ENCODE measurements at places on chromosomes 2 and 18.

DNA sequence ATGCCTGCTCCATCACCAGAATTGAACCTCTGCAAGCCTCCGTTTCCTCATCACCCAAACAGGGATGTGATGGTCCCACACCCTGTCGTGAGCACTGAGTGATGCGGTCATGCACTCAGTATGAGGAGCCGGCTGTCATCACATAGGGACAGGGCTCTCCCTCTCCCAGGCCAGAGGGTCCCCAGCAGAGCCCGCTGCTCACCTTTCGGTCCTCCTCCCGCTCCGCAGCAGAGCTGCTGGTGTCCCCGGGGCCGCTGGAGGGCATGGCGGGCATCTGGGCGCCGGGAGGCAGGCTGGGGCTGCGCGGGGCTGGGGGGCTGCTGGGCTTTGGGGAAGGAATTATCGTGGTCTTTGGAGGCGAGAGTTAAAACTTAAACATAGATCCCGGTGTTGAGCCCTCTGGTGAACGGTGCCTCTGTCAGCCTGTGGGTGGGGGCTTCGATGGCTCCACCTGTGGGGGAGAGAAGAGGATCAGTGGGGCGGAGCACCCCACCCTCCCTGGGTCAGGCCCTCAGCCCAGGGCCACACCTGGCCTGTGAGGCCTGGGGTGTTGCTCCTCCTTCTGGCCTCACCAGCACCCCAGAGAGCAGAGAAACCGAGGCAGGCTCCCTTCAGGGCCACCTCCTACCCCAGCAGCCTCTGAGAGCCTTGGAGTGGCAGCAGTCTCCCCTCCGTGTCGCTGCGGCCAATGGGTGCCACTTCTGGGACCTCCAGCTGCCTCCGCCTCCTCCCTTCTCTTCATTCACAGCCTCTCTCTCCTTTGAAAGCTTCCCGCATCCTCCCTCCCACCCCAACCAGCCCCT, 27.8 kb downstream of the DNMT3A start:
- no peak for DNase-seq

GRCh38 chr2:8159966-8160603, 521.8 kb upstream of the ID2 start:
- no peak for DNase-seq

- DNase-seq: no peak
Observed at GRCh38 chr2:122703676-122704075, 948.2 kb downstream of the TSN start.

DNA sequence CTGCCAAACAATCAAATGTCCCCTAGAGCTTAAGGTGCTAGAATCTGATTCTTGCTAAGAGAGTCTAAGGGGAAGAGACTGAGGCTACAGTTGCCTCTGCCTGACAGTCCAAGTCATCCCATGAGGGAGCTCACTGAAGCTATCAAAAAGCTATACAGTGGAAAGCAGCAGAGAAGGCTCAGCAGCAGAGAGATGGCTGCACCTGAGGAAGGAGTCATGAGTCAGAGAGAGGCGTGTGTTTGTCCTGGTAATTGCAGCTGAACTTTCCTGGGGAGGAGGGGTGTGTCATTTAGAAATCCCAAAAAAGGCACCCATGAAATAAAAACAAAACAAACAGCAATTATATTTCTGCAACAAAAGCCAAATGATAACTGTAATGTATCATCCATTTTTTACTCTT, 305.2 kb upstream of the UBE2E3 start:
- DNase-seq: no peak

- DNase-seq: no peak
Observed at GRCh38 chr2:36399050-36399449, 43.5 kb downstream of the CRIM1 start.

DNA sequence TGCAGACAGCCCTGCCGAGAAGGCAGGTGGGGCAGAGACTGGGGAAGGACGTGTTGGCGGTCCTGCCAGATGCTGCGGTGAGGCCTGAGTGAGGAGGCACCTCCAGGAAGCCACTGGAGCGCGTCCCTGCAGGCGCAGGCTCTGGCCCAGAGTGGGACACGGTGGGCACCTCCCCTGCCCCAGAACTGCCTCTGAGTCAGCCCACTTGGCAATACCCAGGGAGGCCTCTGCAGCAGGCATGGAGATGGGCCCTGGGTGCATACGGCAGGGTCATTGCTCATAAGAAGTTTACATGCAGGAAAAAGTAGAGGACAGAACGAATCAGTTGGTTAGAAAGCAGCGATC, 195.9 kb downstream of the TFCP2L1 start:
- no peak for DNase-seq

DNA sequence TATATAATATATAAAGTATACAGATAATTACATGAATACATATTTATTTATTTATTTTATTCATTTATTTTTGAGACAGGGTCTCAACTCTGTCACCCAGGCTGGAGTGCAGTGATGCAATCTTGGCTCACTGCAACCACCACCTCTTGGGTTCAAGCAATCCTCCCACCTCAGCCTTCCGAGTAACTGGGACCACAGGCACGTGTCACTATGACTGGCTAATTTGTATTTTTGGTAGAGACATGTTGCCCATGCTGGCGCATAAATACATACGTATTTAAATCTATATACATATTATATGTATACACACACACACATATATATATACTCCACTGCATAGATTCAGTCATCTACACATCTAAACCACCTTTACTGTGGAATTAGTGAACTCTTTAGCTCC, 20.6 kb upstream of the NDUFV2 start:
- DNase-seq: no peak

GRCh38 chr2:10909050-10909995, 2.4 kb upstream of the KCNF1 start:
- no peak for DNase-seq

GRCh38 chr2:43144263-43144662, 82.1 kb downstream of the ZFP36L2 start:
- no peak for DNase-seq

GRCh38 chr2:149808556-149808955, 221.0 kb upstream of the MMADHC start:
- no peak for DNase-seq

DNA sequence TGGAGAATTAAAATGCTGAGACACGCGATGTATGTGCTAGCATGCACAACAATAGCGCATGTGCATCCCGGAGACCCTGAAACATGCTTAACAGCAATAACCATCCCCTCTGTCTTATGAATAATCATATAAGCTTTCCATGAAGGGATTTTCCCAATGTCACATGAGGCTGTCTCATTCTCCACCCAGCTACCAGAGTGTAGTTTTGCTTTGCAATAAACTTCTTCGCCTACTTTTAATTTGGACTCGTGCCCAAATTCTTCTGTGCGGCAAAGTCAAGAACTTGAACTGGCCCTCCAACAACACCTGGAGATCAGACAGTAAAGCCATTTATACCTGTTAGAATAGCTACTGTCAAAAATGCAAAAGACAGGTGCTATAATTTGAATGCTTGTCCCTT, 15.5 kb downstream of the LYG1 start:
- no peak for DNase-seq

DNA sequence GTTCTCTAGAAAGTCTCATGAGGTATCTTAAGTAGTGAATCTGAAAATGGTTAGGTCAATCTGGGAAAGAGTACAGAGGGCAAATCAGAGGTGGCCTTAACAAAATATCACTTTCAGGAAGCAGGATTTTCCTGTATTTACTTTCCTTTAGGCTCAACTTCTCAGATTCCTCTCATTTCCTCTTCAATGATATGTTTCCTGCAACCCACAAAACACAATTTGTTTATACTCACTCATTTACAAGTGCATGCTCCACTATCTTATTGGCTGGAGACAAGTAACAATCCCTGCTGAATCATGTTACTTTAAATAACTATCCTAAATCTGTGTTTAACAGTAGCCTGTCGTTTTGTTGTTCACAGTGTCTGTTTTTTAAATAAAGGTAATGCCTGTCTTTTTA, 228.1 kb downstream of the DSC3 start:
- no peak for DNase-seq

DNA sequence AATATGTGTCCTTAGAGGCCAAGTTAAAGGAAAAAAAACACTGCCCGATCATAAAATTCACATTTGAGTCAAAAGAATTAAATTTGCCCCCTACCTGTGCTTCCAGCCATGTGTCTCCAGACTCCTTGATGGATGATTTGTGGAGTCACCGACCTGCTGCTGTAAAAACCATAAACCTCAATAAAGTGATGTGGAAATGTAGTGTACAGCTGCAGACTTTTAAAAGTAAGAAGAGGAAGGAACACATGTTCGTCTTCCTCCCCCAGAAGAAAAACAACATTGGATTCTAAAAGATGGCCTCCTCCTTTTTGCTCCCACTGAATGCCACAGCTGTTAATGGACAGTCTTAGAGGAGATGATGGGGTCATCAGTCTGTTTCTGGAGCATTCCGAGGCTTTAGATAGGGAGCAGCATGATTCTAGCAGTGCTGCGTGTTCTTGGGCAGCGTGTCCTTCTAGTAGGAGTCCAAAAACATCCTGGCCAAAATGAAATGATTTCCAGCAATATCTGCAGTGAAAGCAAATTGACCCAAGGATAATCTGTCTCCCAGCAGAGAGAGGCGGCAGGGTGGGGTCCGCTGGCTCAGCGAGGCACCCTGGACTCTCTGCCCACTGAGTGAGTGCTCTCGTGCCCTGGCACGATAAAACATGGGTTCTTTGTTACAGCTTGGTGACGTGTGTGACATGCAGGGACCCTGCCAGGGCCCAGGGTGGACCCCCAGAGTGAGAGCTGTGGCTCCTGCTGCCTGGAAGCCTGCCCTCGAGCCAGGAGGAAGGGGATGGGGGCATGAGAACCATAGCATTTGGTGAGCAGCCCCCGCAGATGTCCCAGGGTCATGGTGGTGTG, 196.1 kb downstream of the FAM210A start:
- DNase-seq: no peak

GRCh38 chr2:43223521-43224001, 2.8 kb downstream of the ZFP36L2 start:
- DNase-seq: no peak

DNA sequence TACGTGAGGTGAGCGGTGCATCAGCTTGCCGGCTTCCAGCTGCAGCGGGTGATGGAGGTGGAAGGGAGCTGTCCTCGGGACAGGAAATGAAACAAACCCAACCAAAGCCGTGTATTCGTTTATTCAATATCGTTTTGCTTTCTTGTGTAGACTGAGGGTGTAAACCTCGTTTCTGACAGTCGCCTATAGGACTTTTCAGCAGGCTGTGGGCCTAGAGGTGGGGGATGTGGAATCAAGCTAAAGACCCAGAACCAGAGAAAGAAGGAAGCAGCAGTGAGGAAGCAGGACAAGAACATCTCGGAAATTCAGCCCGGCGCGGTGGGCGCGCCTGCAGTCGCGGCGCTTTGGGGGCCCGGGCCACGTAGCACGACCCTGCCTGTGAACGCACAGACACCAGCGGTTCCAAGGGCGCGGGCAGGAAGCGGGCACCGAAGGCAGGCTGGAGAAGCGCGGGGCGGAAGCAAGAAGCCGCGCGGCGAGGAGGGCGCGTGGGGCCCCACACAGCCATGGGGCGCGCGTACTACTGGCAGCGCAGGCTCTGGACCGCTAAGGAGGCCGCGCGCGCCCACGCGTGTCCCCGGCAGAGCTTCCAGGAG, 755 bp upstream of the ATP9B start:
- no peak for DNase-seq

DNA sequence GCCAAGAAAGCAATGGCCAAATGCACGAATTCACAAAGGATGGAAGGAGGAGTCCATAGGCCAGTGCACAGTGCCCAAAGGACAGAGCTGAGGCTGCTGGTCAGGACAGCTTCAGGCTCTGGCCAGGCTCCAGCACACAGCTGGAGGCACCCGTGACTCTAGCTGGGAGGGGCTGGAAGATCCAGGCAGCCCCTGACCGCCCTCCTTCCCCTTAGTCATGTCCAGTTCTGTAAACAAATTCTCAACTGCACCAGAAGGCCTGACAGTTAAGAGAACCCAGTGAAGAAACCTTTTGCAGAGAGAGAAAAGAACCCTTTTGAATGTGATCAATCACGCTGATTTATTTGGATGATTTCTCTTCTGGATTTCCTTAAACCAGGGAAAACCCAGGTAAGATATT, 7.7 kb upstream of the YWHAQ start:
- no peak for DNase-seq

All from NCI-H1092 treated with DMSO at 0.1 percent for 48 hours (cell line).